ENCODE measurements at places on chromosomes 2 and 18.

DNA sequence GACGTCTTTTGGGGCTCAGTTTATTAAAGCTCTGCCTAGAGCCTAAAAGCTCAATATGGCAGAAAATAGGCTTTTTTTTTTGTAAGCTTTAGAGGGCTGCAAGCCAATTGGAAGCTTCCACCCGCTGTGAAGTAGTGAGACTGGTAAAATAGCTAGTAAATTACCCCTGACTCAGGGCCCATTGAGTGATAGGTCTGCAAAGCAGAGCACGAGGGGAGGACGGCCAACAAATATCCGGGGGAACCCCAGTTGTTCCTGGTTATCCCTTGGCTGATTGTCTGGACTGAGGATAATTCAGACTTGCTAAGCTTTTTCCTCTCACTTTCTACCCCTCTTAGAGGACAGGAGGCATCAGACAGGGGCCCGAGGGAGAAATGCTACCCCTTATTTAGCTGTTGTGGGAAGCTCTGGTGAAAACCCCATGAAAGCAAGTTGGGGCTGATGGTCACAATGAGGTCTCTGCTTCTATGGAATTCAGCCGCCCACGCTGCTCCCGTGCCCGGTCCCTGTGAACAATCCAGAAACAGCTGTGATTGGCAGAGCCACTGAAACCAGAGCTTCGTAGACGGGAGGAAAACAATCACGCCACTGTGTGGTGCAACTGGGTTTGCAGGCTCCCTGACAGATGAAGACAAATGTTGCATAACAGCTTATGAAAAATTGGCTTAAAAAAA is 141.9 kb upstream of the LGALSL start:
- no peak for DNase-seq

GRCh38 chr2:124988794-124989193 is 963.7 kb downstream of the CNTNAP5 start:
- DNase-seq: no peak

GRCh38 chr2:71453404-71454220 is at the start of gene DYSF:
DYSF (plus strand) TSS chr2:71453561.
- peak; percentile 13 for DNase-seq

DNA sequence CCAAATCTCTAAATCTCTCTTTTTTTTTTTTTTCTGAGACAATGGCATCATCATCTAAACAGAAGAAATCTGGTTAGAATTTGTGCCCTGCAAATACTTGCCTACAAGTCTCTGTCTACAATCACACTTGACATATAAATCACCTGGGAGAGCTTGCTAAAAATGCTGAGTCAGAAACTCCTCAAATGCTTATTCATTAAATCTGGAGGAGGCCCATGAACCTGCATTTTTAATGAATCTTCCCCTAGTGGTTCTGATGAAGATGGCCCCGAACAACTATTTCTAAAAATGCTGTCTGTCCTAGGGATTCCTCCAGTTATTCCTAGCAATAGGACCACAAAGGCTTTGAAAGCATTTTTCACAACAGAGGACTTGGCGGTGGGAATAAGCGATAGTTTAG is 1.6 kb upstream of the CSRNP3 start:
- DNase-seq: no peak

- DNase-seq: no peak
These were observed 201.9 kb upstream of the COPS8 start for GRCh38 chr2:236883819-236884218.

DNA sequence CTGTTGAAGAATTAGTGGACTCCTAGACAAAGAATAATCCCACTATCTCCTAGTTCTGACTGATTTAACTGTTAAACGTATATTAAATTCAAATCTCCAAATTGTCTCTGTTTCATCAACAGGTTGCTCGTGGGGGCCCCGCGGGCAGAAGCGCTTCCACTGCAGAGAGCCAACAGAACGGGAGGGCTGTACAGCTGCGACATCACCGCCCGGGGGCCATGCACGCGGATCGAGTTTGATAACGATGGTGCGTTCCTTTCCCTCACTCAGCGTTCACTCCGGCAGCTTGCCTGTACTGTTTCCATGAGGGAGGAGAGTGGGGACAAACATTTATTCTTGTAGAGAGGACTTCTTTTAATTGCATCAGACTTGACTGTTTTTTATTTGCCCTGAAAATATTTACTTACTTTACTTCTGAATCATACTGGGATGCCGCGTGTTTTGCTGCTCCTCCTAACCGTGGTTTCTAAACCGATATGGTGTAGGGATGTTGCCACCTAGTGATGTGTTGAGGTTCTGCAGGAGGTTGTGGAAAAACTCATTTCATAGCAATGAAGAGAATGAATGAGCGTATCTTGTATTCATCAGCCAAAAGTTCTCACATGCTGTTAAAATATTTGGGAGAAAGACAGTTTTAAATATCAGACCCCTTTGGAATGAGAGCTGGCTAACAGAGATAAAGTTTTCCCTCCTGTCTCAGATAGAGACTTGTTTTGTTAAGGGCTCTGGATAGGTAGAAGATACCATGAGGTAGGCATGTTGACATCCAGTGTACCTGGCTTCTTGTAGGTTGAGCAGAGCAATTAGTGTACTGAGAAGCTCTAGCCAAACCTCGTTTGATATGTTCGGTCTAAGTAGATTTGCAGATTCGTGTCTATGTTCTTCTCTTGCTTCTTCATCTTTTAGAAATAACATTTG is 38.3 kb downstream of the ITGA6 start:
- peak; percentile 97 for DNase-seq

DNA sequence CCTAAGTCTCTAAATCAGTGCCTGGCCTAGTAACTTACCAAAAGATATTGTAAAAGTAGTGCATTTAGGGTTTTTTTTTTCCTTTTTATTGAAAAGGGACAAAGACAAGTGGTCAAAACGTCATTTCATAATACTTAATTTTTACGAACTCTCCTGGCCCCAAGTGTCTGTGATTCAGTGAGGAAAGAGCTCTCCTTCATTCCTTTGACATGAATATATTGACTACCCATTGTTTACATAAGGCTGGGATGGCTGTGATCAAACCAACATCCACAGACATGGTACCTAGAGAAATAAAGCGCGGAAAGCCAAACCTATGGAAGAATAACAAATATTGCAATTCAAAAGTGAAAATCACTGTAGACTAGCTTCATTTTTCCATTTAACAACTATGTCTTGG is 198.4 kb downstream of the BABAM2 start:
- no peak for DNase-seq

GRCh38 chr2:1641523-1641922 is 102.8 kb downstream of the PXDN start:
- no peak for DNase-seq
